ENCODE measurements at places on chromosomes 2 and 18. TPM values are rescaled to one million over a fixed set of nuclear protein-coding genes. Genes with fewer than 3 reads are reported as not detected.

- DNase-seq = peak; percentile 41
These were observed 156.7 kb downstream of the ARHGAP28 start for GRCh38 chr18:6885992-6886796.

DNA sequence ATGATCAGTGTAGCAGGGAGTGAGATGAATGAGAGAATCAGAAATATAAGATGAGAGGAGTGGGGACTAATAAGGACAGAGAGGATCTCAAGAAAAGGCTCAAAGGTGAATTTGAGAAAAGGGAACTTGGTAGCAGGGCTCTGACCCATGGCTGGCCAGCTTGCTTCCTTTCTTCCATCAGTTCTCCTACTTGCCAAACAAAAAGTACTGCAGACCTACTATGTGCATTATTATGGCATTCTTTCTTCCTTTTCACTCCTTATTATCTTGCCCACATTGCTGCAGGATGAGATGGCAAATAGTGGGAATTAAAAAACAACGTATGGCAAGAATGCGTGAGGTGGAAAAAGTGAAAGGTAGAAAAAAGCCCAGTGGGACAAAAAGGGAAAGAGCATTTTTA lies 33.0 kb downstream of the PRKD3 start:
- DNase-seq = no peak

GRCh38 chr2:161123531-161124030 lies 36.6 kb upstream of the TANK start:
- no peak for DNase-seq

The CPO gene
- not detected for total RNA-seq

GRCh38 chr2:109410039-109410815 lies 203.5 kb downstream of the SEPTIN10 start:
- no peak for DNase-seq

DNA sequence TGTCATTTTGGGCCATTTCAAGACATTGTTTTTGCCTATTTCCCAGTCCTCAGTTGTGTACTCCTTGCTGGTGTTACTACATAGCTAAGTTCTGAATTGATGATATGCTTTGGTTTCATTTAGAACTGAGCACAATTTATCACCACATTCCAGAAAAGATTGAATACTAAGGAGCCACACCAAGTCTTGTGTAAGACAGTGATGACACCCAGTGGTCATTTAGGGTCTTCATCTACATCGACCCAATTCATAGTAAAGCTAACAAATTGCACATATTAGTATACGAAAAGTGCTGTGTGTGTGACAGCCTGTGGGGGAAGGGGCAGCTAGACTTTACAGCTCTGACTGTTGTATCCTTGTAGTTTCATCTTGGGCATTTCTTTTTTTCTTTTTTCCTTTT lies 10.9 kb upstream of the DLX2 start:
- peak; percentile 54 for DNase-seq

The CCDC148 gene
- 0.99 TPM for total RNA-seq

The EPAS1 gene
- 0.74 TPM for total RNA-seq

DNA sequence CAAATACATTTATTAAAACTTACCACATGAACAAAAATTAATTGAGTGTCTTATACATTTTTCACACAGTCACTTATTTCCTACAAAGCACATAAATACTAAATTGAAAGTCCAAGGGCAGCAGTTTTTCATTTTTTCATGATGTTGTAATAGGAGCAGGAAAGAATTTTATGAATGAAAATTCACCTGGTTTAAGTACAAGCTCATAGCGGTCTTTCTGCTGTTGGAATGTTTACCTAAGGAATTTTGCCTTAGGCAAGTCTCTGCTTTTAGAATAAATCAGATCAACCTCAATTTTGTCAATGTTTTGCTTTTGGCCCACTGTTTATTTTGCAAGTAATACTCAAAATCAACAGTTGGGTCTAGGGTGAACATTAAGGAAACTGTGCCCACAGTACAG lies 40.0 kb downstream of the ETAA1 start:
- DNase-seq = no peak

DNA sequence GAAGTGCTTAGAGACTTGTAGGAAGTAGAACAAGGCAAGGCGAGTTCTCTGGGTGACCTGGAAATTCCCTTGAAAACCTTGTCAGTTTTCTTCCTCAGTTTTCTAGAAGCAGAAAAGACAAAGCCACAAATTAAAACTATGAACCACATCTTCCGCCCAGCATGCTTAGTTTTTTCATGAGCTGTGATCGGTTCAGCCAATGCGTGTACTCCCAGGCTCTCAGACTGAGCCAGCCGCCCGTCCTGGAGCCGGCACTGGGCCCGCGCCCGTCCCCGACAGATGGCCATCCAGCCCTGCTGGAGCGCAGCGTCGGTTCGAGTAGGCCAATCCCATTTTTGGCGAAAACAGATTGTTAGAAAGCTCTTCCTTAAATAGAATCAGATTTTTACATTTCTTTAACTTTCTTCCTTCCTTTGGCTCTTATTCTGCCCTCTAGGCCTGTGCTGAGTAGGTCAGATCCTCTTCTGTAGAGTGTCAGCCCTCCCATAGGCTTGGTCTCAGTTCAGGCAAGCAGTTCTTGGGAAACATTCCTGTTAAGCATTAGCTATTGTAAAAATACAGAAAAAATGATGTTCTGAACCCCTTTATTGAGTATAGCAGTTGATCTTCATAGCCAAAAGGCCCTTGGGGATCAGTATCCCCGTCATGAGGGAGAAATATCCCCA lies 112.5 kb downstream of the NCK2 start:
- no peak for DNase-seq

DNA sequence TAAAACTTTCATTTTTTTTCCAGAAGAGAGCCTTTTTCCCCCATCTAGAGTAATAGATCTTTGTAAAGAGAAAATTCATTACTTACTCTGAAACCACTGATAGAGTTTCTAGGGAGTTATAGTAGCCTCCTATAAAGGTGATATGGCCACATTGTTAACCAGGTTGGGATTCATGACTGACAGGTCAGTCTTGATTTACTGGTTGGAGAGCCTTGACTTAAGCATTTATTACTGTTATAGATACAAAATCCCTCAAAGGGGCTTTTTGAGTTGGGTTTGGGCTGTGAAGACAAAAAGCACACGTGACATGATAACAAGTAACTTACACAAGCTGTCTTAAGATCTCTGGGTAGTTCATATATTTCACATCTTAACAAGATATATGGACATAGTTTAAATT lies 141.0 kb downstream of the GREB1L start:
- DNase-seq = no peak

DNA sequence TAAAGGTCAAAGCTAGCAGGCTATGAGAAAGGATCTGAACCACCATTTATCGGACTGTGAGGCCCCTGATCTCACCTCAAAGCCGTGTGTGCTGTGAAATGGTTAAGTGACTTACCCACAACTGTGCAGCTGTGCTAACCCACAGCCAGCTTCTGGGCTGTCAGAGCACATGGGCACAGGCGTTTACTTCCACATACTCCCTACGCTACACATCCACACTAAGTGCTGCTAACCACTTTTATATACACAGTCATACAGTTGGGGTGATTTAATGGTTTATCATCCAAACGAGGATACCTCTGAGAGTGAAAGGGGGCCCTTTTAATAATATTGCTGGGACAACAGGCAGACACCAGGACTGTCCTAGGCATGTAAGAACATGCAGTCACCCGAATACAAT lies 37.3 kb downstream of the CYRIA start:
- peak; percentile 64 for DNase-seq

DNA sequence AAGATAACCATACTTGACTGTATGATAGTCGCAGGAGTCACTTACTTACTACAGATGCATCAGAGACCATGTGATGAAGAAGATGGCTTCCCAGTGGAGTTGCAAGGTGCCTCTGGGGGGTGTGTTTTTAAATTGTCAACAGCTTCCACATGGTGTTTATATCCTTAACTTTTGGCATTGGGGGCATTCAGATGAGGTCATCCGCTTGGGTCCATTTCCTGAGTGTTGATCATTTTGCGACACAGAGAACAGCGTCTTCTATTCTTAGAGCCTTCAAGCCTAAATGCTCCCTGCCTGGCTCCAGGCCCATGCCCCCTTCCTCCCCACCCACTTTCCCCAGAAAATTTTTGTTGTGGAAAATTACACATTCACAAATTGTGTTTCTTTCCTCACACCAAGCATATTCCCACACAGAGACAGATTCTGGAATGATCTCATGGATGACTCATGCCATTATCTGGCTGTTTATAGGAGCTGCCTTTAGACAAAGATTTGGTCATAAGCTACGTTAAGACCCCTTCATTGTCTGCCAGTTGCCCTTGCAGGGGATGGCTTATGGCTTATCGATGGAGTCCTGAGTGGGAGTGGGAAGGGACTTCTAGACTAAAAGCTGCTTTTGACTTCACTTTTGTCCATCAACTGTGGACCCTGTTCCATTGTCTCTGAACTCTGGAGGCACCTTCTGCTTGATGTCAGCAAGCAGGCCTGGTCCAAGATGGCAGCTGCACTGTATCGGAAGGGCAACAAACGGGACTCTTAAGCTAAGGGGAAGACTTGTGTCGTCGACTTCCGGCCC lies 91.8 kb downstream of the CABLES1 start:
- no peak for DNase-seq

The ANKRD30BL gene
- not detected for total RNA-seq

The ERICH2 gene
- total RNA-seq = not detected

GRCh38 chr18:26489191-26489590 lies 59.2 kb downstream of the KCTD1 start:
- DNase-seq = no peak

GRCh38 chr18:30177056-30177455 lies 865.5 kb downstream of the DSC3 start:
- DNase-seq = no peak

The SEMA4F gene
- total RNA-seq = 4.3 TPM

The UGT1A10 gene
- not detected for total RNA-seq

The NLRC4 gene
- not detected for total RNA-seq

DNA sequence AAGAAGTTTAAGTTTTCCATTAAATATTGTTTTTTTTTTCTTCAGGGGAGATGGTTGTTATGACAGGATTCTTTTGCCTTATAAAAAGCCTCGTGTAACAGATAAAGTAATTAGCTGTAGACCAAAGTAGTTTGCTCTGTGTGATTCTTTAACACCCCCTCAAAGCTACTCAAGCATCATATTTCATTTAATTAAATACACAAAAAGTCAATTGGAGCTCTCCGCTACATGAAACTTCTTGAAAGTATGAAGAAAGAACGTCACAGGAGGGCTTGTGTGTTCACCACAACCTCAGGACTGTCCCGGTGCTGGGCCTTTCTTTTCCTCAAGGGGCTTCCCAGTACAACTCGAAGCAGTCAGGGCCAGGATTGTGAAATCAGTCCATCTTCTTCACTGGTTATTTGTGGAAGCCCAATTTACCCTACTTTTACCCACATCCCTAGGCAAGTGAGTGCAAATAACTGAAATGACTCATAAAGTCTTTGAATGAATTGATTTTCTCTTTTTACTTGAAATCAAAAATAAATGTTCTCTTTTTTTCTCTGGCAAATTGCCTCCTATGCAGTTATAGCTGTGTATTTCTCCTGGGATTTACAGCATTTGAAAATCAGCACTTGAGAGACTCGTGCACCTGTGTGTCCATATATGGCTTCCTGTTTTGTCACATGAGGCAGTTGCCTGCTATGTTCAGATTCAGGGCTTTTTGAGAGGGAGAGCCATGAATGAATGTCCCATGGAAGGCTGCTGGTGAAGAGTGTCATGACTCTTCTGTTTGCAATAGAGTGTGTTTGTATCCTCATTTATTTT lies 48.6 kb downstream of the LINC00305 start:
- DNase-seq = peak; percentile 58

GRCh38 chr18:7626175-7626921 lies 59.2 kb downstream of the PTPRM start:
- DNase-seq = no peak

DNA sequence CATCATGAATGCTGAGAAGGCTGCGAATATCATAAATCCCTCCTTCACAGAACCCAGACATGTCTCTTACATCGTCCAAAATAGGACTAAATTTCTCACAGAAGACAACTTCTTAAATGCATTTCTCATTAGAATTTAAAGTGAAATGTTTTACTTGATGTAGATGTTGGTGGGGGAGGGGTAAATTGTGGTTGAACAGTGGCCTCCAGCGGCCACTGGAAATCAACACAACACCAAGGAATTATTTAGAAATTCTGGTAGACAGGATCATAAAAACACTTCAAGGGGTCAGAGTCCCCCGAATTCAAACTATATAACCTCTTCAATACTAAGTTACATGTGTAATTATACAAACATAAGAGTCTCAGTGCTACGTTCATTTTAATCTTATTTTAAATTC lies 135.9 kb downstream of the ABCA12 start:
- peak; percentile 74 for DNase-seq

DNA sequence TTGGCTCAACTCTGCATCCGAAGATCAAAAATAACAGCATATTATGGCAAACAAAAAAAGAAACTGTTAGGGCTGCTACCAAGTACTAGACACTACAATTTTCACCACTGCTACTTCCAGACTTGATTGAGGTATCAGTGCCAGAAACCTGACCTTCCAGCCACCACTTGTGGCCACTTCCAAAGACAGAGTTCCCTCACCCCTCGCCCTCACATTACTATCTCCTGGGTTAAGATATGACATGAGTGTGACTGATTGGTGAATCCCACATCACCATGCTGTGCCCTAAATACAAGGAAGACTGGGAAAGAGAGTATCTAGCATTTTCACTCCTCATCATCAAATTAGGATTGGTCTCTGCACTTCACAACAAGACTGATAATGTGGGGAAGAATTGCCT lies 296.1 kb upstream of the NT5C1B start:
- no peak for DNase-seq

GRCh38 chr18:12307701-12308385 lies at the start of gene TUBB6:
Gene TUBB6, plus strand, starts transcription at chr18:12308241. Its CDS starts 52 bp downstream, at chr18:12308293.
- DNase-seq = no peak

The ABCG5 gene
- not detected for total RNA-seq

DNA sequence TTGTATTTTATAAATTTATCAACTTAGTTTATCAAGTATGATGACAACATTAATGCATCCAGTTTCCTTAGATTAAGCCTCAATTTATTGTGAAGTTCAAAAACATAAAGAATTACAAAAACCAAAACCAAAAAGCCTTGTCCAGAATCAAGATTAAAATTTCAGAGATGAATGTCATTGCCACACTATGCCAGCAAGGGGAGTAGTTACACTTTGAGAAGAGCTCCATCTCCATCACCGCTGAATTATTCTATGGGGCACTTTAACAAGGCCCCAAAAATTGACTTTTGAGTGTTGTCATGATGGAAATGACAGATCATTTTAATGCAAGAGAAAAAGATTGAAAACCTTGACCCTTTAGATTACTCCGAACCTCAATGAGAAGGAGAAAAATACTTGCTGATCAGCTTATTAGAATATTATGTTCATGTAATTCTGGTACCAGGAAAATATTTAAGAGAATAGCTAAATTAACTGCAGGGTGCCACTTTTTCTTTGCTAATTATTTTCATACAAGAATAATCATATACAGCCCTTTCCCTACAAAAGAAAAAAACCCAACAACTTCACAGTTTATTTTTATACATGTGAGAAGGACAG lies 152.5 kb upstream of the AQP4 start:
- DNase-seq = peak; percentile 13

The TRAK2 gene
- total RNA-seq = 11.9 TPM

Measured in OCI-LY7 (cell line).